ENCODE measurements at places on chromosomes 7 and 10.

- no peak for DNase-seq
These were observed 348.8 kb downstream of the SDK1 start for GRCh38 chr7:3649678-3650440.

DNA sequence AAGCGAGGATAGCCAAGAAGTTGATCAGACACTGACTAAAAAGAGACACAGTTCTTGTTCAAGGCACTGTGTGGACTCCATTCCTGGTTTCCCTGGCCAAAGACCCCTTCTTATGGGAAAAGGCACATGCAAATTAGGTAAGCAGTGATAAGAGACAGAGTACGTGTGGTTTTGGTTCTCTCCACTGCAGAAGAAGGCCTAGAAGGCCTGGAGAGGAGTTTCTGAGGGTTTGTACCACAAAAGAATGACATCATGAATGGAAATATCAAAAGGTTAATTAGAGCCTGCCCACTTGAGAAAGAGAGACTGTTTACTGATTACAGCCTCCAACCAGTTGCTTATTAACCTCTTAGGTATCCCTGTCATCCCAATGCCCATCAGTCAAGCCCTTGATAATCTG, 137.5 kb downstream of the ZNF365 start:
- no peak for DNase-seq

GRCh38 chr10:102614888-102615287, 29.4 kb upstream of the TRIM8 start:
- DNase-seq = no peak

- no peak for DNase-seq
These were observed 47.1 kb downstream of the MYOF start for GRCh38 chr10:93434991-93435491.

DNA sequence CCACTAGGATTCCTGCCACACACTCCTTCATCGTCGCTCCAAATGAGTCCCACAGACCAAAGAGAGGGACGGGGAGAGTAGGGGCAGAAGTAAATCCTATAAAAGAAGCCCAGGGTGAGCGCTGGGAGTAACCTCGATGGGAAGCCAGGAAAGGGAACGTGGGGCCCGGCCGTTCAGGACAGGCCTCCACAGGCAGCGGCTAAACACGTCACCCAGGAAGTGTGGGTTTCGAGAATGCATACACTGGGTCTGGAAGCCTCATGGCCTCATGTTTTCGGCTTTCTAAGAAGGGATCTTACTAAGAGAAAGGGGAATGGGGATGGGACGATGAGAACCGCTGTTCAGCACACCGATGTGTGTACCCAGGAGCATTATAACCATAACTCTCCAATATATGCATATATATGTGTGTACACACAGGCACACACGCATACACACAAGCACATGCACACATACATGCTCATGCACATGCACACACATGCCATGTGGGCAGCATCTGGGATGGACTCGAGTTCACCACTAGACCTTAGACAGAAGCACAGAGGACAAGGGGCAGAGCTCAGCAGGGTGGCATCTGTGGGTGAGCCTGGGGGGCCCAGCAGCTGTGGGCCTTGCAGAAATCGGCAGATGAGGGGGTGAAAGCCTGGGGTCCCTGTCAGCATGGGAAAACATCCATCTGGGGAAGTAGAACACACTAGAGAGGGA, 14.8 kb upstream of the CNPY1 start:
- no peak for DNase-seq

GRCh38 chr10:97388152-97388551, 13.0 kb downstream of the RRP12 start:
- no peak for DNase-seq

- DNase-seq = no peak
These were observed 45.0 kb upstream of the ZNF716 start for GRCh38 chr7:57404967-57405421.

- DNase-seq = no peak
These were observed 2.9 kb downstream of the AKR1D1 start for GRCh38 chr7:138079137-138079536.

- no peak for DNase-seq
These were observed 84.1 kb downstream of the PTPRE start for GRCh38 chr10:127990846-127991542.

All from substantia nigra (tissue), 51 donors.